ENCODE measurements at places on chromosomes 7 and 10.

GRCh38 chr7:13850185-13850752 lies 139.2 kb downstream of the ETV1 start:
- DNase-seq, result peak; percentile 36

DNA sequence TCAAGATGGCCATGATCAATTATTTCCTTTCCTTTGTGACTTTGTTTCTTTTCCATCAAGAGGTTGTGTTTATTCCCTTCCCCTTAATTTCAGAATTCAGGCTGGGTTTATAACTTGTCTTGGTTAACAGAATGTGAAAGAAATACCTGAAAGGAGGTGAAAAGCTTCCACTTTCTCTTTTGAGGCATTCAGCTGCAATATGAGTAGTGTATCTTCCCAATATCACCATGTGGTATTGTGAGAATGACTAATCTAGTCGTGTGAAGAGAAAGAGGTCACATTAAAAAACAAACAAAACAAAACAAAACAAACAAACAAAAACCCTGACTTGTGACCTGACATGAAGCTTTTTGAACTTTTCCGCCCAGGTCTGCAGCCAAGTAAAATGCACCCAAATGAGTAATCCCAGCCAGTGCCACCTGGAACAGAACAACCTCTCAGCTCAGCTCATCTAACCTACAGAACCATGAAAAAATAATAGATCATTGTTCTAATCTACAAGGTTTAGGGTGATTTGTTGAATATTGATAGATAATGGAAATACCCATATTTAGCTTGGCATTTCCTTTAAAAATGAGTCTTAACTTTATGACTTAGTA lies 70.8 kb upstream of the TEX47 start:
- DNase-seq, result no peak

DNA sequence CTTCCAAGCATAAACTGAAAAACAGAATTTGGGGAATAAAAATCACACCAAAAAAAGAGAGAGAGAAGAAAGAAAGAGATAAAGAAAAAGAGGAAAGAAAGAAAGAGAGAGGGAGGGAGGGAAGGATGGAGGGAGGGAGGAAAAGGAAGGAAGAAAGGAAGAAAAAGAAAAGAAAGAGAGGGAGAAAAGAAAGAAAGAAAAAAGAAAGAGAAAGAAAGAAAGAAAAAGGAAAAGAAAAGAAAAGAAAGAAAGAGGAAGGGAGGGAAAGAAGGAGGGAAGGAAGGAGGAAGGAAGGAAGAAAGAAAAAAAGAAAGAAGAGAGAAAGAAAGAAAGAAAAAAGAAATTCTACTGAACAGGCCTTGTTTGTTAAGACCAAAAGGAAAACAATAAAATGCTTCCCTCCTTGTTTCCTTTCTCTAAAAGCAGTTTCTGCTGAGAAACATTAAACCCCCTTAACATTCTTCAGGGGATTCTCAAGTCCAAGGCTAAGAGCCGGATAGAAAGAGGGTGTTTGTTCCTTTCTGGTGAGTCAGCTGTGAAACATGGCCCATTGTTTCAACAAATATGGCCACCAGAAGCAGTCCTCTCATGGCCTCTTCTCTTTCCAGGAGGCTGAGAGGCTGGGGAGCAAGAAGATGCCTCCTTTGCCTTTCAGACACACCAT lies 46.9 kb upstream of the GPAM start:
- DNase-seq, result no peak

- peak; percentile 48 for DNase-seq
Measured at GRCh38 chr10:128064108-128064969, 61.9 kb downstream of the MKI67 start.

DNA sequence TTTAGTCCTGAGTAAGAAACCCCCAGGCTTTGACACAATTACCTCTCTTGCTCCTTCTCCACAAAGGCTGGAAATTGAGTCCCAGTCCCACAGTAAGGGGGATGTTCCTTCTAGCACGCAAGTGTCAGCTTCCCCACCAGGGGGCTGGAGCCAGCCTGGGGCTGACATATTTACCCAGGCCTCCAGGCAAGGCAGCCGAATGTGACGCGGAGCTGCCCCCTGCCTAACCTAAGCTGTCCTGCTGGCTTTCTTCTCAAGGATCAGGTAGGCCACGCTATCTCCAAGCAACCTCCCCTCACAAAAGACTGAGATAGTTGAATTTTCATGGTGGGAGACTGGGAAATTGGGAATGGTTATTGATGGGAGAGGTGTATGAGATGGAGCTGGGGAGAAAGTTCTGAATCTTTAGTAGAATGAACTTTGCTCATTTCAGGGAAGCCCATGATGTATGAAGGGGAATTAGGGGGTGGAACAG lies 19.2 kb upstream of the BMPER start:
- DNase-seq, result no peak

Data from activated T-helper 1 cell treated with Interleukin-2 at 50 U/mL for 16 hours (primary cell).